Muscle of arm (tissue), 14 donors: ENCODE measurements at places on chromosomes 2 and 18.

DNA sequence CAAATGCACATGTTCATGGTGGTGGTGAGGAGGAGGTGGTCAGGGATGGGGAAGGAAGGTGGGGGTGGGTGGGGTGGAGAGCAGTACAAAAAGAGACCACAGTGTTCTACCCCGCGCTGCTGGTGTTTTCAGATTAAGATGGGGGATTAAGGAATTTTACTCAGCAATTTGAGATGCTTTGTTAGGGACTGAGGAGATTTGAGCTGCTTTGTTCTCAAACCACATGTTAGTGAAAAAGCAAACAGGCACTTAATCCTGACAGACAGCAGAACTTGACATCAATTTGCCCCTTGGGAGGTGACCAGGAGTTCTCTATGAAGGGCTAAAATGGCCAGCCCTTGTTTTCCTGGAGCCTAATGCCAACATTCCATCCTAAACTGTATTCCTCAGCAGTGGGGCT lies 244.5 kb downstream of the MEIS1 start:
- no peak for DNase-seq

- no peak for DNase-seq
Observed at GRCh38 chr18:7711495-7711894, 144.4 kb downstream of the PTPRM start.

DNA sequence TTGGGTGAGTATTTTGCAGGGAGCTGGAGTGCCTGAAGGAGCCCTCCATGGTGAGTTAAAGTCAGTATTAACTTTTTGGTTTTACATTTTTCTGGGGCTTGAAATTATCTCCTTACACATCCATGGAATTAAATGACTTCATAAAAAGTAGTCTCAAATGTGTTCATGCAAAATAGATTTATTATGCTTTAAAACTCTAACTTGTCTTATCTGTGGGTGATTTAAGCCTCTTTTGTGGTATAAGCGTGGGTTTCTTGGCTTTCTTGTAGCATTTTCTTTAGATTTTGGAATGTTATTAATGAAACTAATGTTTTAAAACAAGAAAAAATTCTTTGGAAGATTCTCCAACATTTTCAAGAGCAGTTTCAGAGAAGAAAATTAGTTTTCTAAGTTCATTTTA lies 27.8 kb downstream of the NABP1 start:
- DNase-seq = no peak

DNA sequence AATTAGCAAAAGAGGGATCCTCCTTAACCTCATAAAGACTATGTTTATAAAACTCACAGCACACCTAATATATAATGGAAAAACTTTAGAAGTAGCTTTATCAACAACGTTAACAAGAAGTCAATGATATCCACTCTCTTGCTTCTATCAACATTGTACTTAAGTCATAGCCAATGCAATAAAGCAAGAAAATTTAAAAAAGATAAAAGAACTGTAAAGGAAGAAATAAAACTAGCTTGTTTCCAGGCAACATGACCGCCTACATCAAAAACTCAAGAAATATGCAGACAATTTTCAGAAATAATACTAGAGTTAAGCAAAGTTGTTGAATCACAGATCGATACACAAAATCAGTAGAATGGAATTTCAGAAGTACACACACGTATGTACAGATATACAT lies 375.5 kb upstream of the SPRED2 start:
- no peak for DNase-seq

GRCh38 chr2:85795331-85796045 lies 41.7 kb downstream of the ATOH8 start:
- no peak for DNase-seq

DNA sequence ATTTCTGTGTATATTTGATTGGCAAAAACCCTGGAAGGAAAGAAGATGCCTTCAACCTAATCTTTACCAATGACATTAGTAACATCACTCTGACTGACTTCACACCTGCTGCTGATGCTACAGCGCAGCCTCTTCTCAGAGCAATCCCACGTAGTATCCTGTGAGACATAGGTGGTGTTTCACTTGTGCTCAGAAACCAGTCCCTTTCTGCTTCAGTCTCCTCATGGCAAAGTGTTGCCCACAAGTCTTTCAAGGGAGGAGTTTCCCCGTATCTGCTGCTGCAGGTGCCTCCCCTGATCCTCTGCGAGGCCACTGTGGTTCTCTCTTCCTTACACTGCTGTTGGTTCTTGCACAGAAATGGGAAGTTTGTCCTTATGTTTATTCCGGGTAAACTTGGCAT lies 433.2 kb upstream of the TNP1 start:
- no peak for DNase-seq

GRCh38 chr2:39667104-39667885 lies 1.6 kb downstream of the TMEM178A start:
- DNase-seq = no peak

DNA sequence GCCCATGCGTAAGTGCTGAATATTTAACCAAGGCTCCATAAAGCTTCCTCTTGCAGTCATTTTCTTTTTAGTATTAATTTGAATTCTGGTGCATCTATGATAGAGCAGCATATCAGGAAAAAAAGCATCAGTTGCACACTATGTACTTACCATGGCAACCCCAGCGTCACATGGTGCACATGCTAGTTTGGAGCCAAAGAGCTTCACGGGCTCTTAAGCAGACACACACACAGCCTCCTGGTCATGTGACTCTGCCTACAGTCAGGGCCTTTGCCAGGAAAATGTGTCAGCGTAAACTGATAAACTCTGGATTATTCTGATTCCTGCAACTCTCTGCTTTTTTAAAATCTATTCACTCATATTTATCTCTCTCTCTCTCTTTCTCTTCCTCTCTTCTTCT lies 30.2 kb downstream of the NYAP2 start:
- DNase-seq = peak; percentile 27

DNA sequence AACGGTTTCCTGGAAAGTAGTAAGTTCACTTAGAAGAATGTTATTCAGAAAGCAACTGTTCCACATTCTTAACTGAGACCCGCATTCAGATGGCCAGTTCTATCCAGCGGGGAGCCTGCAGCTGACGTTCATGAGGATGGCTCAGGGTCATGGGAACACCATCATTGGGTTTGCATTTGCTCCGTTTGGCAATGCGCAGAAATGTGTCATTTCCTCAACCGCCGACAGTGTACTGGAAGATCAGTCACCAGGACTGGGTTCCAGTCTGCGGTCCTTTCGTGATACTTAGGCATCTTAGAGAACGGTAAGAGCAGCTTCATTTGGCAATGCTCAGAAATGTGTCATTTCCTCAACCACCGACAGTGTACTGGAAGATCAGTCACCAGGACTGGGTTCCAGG lies 104.0 kb downstream of the DNER start:
- DNase-seq = no peak

- no peak for DNase-seq
Observed at GRCh38 chr2:239675826-239676715, 275.3 kb upstream of the HDAC4 start.

DNA sequence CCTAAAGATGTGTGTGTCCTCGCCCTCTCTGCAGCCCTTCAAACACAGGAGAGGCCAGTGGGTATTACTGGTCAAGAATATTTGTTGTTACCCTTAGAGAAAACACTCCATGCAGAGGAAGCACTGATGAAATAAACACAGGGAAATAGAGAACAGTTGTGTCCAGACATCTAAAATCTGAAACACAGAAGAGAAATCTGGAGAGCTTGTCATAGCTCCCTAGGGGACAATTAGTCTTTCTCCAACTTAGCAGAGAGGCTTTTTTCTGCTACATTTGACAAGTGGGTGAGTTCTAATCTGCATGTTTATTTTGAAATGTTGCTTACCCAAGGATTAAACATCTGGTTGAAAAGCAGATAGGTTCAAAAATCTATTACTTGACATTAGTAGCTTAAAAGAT lies 190.1 kb downstream of the CTNNA2 start:
- DNase-seq = no peak

DNA sequence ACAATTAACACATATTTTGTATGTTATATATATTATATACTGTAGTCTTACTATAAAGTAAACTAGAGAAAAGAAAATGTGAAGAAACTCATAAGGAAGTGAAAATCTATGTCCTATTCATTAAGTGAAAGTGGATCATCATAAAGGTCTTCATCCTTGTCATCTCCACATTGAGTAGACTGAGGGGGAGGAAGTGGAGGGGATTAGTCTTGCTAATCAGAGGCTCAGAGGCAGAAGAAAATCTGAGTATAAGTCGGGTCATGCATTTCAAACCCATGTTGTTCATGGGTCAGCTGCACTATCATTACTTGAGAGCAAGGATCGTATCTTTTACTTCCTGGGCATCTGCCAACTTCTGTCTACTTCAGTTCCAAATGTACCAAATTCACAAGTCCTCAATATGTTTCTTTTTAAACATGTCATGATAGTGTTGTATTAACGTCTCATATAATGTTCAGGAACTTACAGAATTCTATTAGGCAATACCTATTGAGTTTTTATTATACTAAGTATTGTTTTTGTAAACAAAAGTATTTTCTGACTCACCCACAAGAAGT lies 208.9 kb upstream of the BOD1L2 start:
- no peak for DNase-seq

DNA sequence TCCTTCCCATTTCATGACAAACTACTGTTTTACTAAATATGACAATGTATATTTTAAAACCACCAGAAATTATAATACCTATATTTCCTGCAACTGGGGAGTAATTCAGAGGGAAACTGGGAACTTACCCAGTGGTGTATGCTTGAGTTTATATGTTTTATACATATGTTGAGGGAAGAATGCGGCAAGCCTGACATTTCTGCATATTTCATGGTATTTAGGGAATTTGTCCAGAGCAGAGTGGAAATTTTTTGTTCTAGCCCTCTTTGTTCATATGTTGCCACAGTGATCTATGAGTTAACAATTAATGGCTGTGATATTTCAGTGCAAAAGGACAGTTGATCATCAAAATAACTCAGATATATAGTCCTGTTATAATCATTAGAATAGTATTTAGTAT lies 230.8 kb upstream of the VWC2L start:
- DNase-seq = peak; percentile 5

DNA sequence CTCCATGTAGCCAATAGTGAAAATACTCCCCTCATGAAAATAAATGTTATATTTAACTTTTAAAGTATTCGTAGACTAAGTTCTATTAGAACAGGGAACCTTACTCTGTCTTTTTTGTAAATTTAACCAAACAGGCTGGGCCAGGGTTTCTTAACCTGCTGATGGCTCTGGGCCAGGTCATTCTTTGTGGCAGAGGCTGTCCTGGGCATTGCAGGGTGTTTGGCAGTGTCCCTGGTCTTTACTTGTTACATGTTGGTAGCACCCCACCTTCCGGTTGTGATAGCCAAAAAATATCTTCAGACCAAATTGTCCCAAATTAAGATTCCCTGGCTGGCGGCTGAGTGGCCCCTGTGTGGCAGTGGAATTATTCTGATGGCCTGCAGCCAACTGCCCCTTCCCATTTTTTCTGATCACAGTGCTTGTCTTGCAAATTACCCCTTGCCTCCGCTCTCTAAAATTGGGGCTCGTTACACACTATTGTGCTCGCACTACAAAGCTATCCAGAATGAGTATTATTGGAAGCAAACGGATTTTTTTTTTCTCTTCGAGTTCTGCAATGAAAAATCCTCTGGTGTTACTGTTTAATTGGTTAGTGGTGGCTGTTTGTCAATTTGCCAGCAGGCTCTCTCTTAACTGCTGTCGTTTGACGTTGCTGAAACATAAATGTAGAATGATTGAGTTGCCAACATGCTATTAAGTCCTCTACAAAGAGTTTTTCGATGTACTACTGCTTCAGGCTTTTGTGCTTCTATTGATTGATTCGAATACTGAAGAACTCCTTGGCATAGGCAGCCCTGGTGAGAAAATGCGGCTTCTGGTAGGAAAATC lies 216.9 kb downstream of the SH3RF3 start:
- no peak for DNase-seq

GRCh38 chr2:21498016-21498415 lies 374.2 kb downstream of the TDRD15 start:
- DNase-seq = peak; percentile 15

GRCh38 chr2:200253639-200254038 lies 52.9 kb upstream of the SPATS2L start:
- no peak for DNase-seq

GRCh38 chr2:121721926-121722325 lies 14.7 kb downstream of the NIFK start:
- DNase-seq = no peak

DNA sequence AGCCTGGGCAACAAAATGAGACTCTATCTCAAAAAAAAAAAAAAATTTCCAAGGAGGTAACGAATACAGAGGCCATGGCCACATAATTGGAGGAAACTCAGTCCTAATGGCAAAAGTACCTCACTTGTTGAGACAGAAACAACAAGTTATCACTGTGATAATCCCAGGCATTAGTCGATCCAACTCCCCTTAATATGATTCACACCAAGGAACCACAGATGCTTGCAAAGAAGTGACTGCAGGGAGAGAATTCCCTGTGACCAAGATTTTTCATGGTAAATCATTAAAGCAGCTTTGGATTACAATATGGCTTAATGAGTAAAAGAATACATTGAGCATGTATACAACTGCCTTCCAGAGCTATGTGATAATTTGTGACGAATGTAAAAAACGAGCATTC lies 80.4 kb upstream of the RNU4ATAC start:
- no peak for DNase-seq

DNA sequence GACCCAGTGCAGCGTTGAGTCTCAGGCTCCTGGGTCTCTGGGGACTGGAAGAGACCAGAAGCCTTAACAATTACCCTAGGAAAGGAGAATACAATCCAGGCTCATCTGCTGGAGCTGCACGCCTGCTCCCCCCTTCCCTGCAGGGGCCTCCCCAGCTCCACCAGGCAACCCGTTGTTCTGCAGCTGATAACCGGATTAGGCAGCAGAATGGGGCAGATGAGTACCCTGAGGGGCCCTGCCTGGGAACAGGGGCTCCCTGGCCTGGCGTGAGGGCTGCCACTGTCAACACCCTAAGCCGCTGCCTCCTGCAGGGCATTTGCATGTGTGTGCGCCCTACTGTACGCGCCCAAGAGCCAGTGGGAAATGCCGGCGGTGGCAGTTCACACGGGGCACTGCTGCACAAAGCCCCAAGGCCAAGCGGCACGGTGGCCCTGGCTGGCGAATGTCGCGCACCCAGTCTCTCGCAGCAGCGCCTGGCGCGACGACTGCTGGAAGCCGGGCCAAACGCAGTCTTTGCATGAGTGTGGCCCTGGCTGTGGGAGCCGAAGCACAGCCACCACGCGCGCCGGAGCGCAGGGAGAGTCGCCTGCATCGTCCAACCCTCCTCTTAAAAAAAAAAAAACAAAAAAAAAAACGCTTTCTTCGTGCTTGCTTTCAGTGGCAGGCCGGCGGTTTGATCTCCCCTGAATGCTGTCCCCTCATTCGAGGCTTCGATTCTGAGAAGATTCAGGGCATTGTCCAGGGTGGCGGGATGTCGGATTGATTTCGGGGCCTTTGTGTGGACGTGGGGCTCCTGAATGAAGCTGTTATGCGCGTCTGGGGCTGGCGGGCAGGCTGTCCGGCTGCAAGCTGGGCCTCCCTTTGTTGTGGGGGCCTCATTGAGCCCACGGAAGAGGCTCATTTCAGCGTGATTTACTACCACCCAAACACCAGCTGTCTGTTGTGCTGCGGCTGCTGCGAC lies 63.8 kb downstream of the SETBP1 start:
- no peak for DNase-seq

DNA sequence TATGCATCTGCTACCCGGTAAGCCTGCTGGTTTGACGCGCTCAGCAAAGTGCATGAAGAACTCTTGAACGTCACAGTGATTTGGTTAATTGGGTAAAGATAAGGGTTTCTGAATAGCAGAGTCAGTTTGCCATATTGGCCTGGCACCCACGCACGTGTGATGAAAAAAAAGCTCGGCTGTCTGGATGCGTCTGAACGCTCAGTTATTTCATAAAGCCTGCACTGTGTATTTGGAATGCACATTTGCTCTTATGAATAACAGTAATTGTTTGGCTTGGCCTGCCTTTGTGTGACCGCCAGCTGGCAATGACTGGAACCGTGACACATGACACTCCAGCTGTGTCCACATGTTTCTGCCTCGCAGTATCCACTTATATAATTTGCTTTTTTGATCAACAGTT lies 129.2 kb upstream of the MEIS1 start:
- peak; percentile 90 for DNase-seq
